ENCODE measurements at places on chromosomes 16 and 17.
A peak's percentile ranks its signal among the peaks of the same experiment; 100 is the strongest.

DNA sequence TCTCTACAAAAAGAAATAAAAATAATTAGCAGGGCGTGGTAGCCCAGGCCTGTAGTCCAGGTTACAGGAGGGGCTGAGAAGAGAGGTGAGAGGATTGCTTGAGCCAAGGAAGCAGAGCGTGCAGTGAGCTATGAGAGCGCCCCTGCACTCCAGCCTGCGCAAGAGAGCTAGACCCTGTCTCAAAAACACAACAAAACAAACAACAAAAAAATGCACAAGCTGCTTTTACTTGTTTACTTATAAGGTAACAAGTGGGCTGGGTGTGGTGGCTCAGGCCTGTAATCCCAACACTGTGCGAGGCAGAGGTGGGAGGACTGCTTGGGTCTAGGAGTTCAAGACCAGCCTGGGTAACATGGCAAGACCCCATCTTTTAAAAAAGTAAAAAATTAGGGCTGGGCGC lies 1.7 kb downstream of the CYTH1 start:
- DNase-seq = no peak

GRCh38 chr17:14622615-14623101 lies 321.8 kb downstream of the HS3ST3B1 start:
- DNase-seq = peak; percentile 72

GRCh38 chr17:58328195-58329034 lies at the start of gene TSPOAP1:
Gene TSPOAP1, minus strand, starts transcription at chr17:58328795. Its CDS starts 875 bp downstream, at chr17:58327920.
- peak; percentile 32 for DNase-seq

DNA sequence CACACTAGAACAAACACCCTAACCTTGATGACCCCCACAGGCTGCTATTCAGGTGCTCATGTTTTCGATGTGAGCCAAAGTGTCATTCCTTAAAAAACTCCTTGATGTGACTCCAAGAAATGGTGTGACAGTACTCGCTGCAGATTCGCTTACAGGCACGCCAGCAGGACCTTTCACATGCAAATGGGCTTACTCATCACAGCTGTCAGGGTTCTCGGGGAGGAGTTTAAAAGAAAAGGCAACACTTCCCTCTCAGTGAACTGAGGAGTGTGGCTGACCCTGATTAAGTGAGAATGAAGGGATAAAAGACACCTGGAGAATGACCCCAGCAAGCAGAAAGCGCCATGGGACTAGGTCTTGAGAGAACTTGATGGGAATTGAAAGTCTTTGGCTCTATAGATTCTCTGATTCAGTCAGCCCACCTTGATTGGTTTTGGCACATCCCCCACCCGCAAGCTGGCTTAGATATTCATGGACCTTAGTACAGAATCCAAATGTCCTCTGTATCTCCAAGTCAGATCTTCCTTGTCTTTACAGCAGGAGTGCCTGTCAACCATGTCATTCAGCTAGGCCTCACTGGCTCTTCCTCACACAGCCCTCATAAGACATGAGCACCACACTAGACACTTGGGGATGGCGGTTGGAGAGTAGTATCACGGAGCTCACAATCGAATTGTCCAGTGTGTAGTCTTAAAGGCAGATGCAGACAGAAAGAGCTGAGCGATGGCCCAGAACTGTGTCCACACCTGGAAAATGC lies 82.6 kb downstream of the HIC1 start:
- peak; percentile 65 for DNase-seq

DNA sequence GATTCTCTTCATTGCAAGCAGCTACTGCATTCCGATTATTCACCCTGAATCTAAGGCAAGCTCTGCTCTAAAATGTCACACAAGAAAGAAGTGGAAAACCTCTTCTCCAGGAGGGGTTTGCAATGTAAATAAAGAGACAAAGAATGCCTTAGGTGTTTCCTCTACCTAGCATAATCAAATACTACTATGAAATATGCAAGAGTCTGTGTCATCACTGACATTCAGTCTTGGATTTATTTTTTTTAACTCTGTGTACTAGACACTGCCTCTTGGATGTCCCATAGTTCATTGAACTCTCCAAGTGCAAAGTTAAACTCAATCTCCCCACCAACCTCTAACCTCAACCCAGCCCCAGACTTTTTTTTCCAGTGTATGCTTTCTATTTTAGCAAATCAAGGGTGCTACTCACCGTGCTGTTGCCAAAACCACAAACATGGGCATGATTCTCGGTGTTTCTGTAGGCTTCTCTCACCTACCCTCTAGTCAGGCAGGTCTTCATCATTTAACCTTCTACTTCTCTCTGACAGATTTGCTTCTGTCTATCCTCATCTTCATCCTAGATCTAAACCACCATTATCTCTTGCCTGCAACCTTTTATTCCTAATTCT lies 329.1 kb downstream of the CDH13 start:
- no peak for DNase-seq

- no peak for DNase-seq
Measured at GRCh38 chr16:52827456-52827855, 225.2 kb downstream of the CHD9NB start.

DNA sequence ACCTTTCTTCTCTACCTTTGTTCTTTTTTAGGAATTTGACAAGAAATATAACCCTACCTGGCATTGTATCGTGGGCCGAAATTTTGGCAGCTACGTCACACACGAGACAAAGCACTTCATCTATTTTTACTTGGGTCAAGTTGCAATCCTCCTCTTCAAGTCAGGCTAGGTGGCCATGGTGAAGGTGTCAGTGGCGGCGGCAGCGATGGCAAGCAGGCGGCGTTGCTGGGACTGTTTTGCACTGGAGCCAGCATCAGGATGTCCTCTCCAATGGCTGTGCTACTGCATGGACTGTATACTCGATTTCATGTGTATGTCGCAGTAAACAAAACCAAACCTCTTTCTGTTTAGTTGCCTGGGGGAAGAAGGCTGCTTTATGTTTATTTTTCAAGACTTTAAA lies 5.9 kb downstream of the DYNLL2 start:
- DNase-seq = no peak

DNA sequence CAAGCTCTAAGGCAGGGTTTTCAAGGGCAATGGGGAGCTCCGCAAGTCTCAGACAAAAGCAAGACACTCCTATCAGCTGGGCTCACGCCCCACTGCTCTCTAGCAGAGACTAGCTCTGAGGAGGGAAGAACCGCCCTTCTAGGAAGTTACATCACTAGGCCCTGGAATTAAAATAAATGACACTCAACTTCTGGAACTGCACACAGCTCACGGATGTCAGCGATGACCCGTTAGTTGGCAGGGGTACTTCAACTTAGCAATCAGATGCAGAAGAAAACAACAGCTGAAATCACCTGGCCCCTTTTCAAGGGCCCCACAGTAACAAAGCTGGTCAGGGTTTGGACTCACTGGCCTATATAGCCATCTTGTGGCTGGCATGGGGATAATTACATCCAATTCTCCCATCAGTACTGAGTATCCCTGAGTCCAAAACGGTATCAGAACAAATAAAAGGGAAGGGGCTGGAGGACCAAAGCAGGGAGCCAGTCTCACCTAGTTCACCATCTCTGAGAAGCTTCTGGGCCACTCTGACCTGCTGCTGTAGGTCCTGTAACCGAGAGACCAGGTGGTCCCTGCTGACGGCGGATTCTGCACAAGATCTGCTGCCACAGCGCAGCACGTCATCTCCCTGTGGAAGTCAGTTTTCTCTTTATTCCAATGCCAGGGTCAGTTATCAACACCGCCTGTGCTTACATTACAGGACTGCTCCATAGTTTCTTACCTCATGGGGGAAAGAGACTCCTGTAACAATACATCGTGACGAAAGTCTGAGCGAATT lies 22.2 kb downstream of the SERPINF1 start:
- peak; percentile 93 for DNase-seq

DNA sequence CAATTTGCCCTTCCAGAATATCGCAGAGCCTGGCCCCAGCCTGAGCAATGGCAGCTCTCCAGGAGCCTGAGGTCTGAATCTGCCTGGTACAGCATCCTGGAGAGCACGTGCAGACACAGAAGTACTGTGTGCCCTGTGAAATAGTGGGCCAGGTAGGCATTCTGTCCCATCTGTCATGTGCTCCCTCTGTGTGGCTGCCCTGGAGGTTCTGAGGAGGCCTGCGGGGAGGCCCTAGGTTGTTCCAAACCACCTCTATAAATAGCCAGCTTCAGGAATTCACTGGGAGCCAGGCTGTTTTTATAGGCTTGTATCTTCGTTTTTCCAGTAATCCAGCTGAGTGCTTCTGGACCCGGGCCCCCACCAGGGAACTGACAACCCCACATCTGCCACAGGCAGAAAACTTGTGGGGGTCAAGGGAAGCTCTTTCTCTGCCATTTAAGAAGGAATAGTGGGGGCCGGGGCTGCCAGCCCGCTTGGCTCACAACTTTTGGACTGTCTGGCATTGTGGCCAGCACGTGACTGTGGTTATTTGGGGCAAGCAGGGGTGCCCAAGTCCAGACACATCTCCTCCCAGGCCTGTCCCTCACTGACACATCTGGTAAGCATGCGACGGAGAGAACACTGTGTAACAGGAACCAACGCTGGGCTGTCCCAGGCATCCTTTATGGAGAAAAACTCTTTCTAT lies 356.3 kb upstream of the TNRC6C start:
- peak; percentile 73 for DNase-seq

- peak; percentile 73 for DNase-seq
Measured at GRCh38 chr16:29775742-29776408, 2.2 kb upstream of the ZG16 start.

DNA sequence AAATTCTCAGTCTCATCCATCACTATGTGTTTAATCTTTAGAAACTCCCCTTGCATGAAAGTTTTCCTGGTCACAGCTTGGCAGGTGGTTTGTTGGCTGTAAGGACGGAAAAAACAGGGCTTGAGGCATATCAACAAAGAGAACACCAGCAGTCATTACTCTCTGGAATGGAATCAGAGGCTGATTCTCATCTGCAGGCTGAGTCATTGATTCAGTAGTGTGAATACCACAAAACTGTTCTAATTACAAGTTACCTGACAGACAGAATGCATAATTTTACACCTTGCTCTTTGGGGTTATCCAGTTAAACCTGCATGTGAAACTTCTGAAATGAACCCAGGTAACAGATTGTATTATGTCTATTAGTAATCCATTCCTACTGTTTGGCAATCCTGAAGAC lies 11.5 kb upstream of the SLFN12L start:
- DNase-seq = no peak

DNA sequence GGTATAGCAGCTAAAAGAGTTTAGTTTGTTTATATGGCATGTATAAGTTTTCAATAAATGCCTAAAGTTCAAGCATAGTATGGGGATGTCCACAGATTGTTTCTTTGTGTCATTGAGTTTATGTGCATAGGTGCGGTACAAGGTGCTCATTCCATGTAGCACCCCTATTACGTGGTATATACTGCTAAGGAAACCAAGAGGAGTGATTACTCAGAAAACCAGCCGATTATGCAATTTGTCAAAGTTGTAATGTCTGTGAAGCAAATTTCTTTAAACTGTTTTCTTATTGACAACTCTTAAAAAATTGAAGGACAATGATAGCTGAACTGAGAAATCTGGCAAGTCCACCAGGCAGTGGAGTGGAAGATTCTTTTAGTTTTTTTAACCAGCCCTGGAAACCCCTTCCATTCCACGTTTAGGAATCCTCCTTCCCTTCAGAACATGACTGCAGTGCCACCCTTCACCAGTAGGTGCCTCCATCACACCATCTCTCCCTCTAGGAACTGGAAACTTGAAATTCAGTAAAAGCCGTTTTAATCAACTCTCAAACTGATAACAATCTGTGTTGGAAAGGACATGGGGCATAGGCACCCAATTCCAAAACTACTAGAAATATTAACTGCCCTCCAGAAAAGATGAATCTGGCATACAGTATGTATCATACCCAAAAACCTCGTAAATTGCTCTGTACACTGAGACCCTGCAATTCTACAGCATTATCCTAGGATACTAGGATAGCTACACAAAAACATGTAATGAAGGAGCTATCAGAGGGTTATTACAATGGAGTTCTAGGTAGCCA lies 43.5 kb downstream of the REXO5 start:
- DNase-seq = peak; percentile 79

- no peak for DNase-seq
Measured at GRCh38 chr17:73581379-73581778, 62.9 kb downstream of the SDK2 start.

- no peak for DNase-seq
Measured at GRCh38 chr17:64065161-64065560, 44.7 kb upstream of the ICAM2 start.

GRCh38 chr16:72291531-72291981 lies 119.6 kb upstream of the PMFBP1 start:
- peak; percentile 90 for DNase-seq

- no peak for DNase-seq
Measured at GRCh38 chr17:73508057-73508930, 136.0 kb downstream of the SDK2 start.

DNA sequence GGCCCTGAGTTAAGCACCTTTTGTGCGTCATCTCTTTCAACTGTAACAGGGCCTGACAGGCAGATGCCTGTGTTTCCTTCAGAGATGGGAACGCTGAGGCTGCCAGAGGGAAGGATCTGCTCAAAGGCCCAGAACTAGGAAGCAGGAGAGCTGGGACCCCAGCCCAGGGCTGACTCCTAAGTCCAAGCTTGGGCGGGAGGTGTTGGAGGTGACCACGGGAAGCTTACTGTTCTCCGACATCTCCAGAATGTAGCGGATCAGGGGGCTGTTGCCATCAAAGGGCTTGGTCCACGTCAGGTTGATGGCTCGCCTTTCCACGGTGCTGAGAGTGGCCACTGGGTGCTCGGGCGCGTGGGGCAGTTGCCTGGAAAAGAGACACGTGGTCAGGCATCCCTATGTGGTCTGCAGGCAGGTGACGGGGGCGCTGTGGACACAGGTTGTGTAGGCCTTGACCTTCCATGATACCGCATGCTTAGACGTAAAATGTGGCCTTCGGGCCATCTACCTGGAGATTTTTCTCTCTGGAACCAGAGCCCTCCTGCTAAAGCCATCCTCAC lies 111.4 kb upstream of the CDC42EP4 start:
- DNase-seq = no peak

GRCh38 chr17:6208608-6209180 lies 138.5 kb downstream of the WSCD1 start:
- no peak for DNase-seq

GRCh38 chr16:81149614-81150013 lies 53.4 kb upstream of the GCSH start:
- no peak for DNase-seq

GRCh38 chr16:53083119-53083518 lies 28.3 kb downstream of the CHD9 start:
- DNase-seq = no peak

DNA sequence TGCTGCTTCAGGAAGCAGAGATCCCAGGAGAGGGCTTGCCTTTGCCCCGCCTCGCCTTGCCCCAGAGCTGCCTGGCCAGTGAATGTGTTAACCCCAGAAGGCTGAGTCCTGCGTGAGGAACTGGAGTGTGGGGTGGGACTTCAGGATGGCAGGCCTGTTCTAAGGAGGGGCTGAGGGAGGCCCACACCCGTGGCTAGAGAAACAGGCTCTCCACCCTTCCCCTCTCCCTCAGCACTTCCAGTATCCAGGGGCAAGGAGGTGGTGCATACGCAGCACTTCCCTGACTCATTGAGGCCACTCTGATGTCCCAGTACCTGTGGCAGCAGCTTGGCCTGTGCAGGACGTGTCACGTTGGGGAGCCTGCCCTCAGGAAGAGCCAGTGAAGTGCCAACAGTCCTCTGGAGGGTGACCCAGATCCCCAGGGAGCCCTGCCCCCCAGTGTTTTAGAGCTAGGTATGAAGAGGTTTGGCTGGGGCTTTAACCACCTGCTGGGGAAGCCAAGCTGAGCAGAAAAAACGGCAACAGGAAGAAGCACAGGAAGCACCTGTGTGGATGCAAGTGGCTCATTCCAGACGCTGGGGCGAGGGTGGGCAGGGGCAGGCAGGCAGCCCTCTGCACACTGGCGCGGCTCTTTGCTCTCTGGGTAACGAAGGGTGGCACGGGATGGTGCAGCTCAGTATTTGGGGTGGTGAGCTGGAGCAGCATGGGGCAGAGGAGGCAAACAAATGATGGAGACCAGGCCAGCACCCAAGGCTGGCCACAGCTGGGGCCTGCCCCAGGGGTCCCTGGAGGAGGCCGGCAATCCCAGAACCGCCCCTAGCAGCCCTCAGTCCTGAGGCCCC lies 14.7 kb upstream of the CTCF start:
- DNase-seq = no peak

All from umbilical cord (tissue), 2 donors.